ENCODE measurements at places on chromosomes 2 and 18. TPM values are rescaled to one million over a fixed set of nuclear protein-coding genes. Genes with fewer than 3 reads are reported as not detected.

C2orf80 gene
- polyA plus RNA-seq: not detected

COL4A3 gene
- 33.4 TPM for polyA plus RNA-seq

KCNJ13 gene
- not detected for polyA plus RNA-seq

FNDC4 gene
- polyA plus RNA-seq: 0.31 TPM

DES gene
- polyA plus RNA-seq: not detected

DNA sequence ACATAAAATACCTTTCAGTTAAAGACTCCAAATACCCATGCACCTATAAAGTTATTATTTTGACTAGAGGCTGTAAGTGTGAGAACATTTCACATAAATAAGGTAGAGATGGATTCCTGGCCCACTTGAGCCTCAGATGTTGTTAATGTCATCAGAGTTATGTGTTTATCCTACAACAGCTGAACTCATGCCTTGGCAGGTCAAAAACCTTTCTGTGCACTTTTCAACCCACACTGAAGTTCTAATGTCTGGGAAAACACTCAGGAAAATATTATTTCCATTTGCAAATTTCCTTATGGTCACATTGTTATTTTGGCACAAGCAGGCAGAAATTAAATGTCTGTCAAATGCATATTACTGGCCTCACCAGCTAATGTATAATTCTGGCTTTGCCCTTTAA lies 209.2 kb downstream of the LNPK start:
- DNase-seq: no peak
- H3K4me1 ChIP-seq: no peaks in the 10 kb centered on the region
- no peaks in the 10 kb centered on the region for H3K27me3 ChIP-seq
- H3K27ac ChIP-seq: no peak overlapping the region
- H3K36me3 ChIP-seq: no peaks in the 10 kb centered on the region
- no peak overlapping the region for H3K4me3 ChIP-seq

DNA sequence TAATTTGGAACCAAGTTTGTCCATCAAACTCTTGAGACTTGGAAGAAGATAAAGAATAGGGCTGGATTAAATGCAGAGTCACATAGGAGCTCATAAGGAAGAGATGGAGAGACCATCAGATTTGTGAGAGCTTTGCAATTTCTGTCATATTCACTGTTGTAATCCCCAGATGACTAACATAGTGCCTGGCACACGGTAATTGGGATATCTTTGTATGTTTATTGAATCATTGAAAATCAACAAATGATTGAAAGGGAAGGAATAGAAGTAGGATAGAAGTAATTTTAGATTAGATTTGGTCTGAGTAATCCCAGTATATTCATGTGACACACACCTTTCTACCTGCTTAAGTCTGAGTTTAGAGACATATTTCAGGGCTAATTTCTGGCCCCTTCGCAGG lies 75.4 kb downstream of the LCLAT1 start:
- peaks cover 1% of the 10 kb centered on the region for H3K36me3 ChIP-seq
- no peak overlapping the region for H3K27ac ChIP-seq
- no peak for DNase-seq
- H3K4me1 ChIP-seq: no peaks in the 10 kb centered on the region
- no peaks in the 10 kb centered on the region for H3K27me3 ChIP-seq
- no peak overlapping the region for H3K4me3 ChIP-seq

GRCh38 chr2:40200366-40200915 lies 251.4 kb downstream of the SLC8A1 start:
- H3K27ac ChIP-seq: no peak overlapping the region
- no peak overlapping the region for H3K4me3 ChIP-seq
- H3K4me1 ChIP-seq: no peaks in the 10 kb centered on the region
- H3K27me3 ChIP-seq: no peaks in the 10 kb centered on the region
- H3K36me3 ChIP-seq: no peaks in the 10 kb centered on the region

DNA sequence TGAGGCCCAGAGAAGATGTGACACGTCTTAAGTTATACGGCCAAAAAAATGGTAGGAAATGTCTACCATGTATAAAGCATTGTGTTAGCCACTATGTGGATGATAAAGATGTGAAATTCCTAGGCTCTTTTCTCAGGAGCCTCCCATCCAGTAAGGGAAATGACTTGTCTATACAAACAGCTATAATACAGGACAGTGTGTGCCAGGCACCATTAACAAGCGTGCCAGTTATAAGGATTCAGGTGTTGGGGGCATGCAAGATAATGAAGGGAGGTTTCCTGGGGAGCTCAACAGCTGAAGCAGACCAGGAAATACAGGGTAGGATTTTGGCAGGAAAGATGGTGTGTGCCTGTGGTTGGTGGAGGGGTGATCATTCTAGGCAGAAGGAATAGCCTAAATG lies 37.6 kb downstream of the ALPK2 start:
- H3K36me3 ChIP-seq: no peaks in the 10 kb centered on the region
- no peak for DNase-seq
- H3K27ac ChIP-seq: no peak overlapping the region
- no peaks in the 10 kb centered on the region for H3K27me3 ChIP-seq
- no peaks in the 10 kb centered on the region for H3K4me1 ChIP-seq

- no peak overlapping the region for H3K4me3 ChIP-seq
- no peak for DNase-seq
Observed at GRCh38 chr2:41750829-41751228, 297.0 kb upstream of the PKDCC start.

DNA sequence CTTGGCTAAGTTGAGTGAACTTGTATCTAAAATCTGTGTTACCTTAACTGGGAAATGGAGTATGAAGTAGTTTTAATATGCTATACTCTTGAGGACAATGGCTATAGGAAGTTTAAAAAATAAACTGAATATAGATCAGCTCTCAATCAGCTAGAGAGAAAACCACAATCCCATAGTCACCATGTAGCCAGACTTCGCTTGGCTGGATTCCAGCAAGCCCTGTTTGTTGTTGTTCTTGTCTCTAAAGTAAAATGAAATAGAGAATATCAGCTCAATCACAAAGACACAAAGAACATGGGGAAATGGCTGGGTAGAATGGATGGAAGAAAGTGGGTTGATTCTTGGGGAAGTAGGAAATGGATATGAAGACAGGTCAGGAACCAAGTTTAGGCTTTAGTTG lies 234.9 kb downstream of the PHLPP1 start:
- H3K4me3 ChIP-seq: no peak overlapping the region
- no peak overlapping the region for H3K27ac ChIP-seq
- H3K4me1 ChIP-seq: no peaks in the 10 kb centered on the region
- no peak for DNase-seq
- no peaks in the 10 kb centered on the region for H3K27me3 ChIP-seq

GRCh38 chr18:47754311-47755101 lies 176.0 kb downstream of the SMAD2 start:
- H3K27ac ChIP-seq: no peak overlapping the region
- DNase-seq: peak; percentile 25
- no peaks in the 10 kb centered on the region for H3K36me3 ChIP-seq
- H3K27me3 ChIP-seq: peaks cover 24% of the 10 kb centered on the region
- H3K4me3 ChIP-seq: no peak overlapping the region
- H3K4me1 ChIP-seq: no peaks in the 10 kb centered on the region

Measured in B cell (primary cell).